Kidney (tissue), 22 donors: ENCODE measurements at places on chromosomes 2 and 18.

DNA sequence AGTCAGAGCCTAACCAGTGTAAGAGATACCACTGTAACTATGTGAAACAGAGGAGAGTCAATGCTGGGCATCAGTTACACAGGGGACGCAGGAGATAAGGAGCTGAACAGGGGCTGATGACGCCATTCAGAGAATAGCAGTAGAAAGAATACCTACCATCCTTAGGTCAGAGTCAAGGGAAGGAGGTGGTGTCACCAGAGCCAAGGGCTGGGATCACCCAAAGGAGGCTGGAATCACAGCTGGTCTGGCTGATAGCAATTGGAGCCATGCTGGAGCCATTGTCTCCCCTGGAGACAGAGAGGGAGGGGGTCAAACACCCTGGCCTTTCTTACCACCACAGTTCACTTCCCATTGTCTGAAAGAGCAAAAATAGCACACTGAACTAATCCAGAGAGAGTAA lies 37.3 kb upstream of the C18orf32 start:
- no peaks in the 10 kb centered on the region for H3K4me1 ChIP-seq
- H3K27ac ChIP-seq = no peak overlapping the region
- no peak overlapping the region for H3K4me3 ChIP-seq
- no peaks in the 10 kb centered on the region for H3K36me3 ChIP-seq

DNA sequence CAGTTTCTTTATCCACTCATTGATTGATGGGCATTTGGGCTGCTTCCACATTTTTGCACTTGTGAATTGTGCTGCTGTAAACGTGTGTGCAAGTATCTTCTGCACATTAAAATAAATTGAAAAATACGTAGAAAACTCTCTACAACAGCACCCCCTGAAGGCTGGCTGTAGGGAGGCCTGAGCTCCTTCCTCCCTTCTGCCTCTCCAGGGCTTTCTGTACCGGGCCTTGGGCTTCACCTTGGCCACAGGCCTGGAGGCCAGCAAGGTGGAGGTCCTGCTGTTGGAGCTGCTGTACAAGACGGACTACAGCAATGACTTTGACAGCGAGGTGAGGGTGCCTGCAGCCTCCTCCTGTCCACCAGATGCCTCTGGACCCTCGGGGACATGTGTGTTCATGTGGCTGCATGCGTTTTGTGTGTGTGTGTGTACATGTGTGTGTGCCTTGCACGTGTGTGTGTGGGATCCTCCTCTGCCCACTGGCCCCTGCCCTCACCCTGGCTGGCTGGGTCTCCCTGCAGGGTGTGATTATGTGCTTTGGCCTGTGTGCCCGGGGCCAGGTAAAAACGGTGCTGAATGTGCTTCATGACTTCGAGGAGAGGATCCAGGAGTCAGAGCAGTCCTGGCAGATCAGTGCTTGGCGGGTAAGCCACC lies 29.2 kb downstream of the MROH2A start:
- H3K4me1 ChIP-seq = no peaks in the 10 kb centered on the region
- no peak for DNase-seq
- no peaks in the 10 kb centered on the region for H3K36me3 ChIP-seq

GRCh38 chr2:105307146-105307545 lies 22.4 kb downstream of the TGFBRAP1 start:
- H3K4me3 ChIP-seq = no peak overlapping the region
- DNase-seq = no peak
- H3K27me3 ChIP-seq = no peaks in the 10 kb centered on the region
- H3K36me3 ChIP-seq = peaks cover 11% of the 10 kb centered on the region

DNA sequence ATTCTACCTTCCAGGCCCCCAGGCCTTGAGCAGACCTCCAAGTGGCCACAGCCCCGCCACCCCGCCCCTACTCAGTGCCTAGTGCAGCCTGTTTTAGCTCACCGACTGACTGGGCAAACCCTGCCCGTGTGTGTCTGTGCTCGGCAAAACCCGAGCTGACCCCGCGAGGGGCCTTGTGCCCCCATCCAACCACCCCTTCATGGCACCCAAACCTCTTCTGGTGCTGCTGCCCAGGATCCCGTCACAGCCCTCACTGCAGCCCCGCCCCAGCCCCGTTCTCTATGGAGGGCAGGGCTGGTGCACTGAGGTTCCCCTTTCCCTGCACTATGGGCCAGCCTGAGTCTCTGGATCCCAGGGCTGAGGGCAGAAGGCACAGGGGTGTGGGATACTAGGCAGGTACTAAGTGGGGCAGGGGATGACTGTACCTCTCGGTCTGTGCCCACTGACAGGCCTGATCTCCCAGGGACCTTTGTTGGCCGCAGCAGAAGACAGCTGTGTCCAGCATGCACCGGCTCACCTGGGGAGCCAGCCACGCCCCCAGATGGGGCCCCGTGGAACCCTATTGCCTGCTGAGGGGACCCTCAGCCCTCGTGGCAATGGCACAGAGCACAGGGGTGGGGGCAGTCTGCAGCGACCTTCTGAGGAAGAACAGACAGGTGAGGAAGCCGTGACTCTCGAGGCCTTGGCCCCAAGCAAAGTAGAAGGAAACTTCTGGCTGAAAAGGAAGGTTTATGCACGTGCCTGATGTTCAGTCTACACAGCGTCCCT lies 69.9 kb upstream of the OTOS start:
- H3K36me3 ChIP-seq = no peaks in the 10 kb centered on the region
- no peak overlapping the region for H3K4me3 ChIP-seq
- no peak for DNase-seq
- H3K4me1 ChIP-seq = no peaks in the 10 kb centered on the region

DNA sequence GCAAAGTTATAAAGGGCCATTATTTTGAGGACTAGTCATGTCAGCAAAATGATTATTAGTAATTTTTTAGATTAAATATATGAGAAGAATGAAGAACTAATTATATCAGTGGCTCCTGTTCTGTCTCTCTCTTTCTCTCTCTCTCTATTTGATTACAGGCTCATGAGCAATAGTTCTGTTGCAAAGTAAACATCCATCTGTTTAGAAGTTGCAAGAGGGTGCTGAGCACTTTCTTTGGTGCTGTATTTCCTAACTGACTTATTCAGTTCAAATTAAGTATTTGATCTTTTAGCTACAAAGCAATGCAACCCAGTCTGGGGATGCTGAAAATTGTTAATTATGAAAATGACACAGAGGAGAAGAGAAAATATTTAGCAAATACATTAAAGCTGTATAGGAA lies 408.1 kb upstream of the UBE2E3 start:
- H3K4me1 ChIP-seq = no peaks in the 10 kb centered on the region
- H3K4me3 ChIP-seq = no peak overlapping the region
- no peaks in the 10 kb centered on the region for H3K36me3 ChIP-seq
- no peaks in the 10 kb centered on the region for H3K27me3 ChIP-seq
- no peak for DNase-seq
- H3K27ac ChIP-seq = no peak overlapping the region

GRCh38 chr2:223101340-223102039 lies 49.5 kb downstream of the KCNE4 start:
- no peak overlapping the region for H3K27ac ChIP-seq
- no peak for DNase-seq
- H3K4me1 ChIP-seq = no peaks in the 10 kb centered on the region
- no peaks in the 10 kb centered on the region for H3K27me3 ChIP-seq

GRCh38 chr2:97870396-97870843 lies 125.3 kb downstream of the TMEM131 start:
- no peaks in the 10 kb centered on the region for H3K27me3 ChIP-seq
- no peaks in the 10 kb centered on the region for H3K36me3 ChIP-seq
- H3K4me1 ChIP-seq = peaks cover 14% of the 10 kb centered on the region
- no peak overlapping the region for H3K27ac ChIP-seq

DNA sequence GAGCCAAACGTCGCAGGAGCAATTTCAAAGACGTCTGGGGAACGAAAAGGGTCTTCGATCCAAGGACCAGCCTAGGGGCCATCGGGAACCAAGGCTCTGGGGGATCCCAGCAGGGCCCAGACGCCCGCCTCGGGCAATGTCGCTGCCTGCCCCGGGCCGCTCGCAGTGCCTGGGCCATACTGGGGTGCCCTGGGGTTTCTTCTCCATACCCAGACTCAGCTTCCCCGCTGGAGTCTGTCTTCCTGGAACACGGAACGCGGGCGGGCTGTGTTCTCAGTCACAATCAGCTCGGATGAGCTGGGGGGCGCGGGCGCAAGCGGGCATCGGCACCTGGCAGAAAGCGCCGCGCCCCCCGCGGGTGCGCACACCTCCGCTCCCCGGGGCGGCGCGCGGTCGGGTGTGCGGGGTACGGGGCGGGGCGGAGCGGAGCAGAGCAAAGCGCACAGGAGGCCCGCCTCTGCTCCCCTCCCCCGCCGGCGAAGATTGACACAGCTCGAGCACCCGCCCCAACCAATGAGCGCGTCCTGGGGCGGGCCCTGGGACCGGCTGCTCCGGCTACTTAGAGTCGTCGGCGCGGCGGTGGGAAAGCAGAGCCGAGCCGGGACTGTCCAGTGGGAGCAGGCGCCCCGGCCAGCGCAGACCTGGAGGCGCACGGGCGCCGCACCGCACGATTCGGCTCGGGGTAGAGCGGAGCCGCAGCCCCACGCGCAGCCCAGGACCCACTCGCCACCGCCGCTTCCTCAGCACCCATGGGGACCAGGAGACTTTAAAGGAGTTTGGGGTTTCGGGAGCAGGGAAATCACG lies at the start of gene LRATD1:
Gene LRATD1 (plus strand): TSS at position 585 of the 804 bp plus-strand sequence. CDS start 1,263 bp downstream, outside the sequence.
- peak within 1 kb of the TSS; percentile 28 for H3K27ac ChIP-seq
- peaks cover 8% of the 10 kb centered on the region for H3K27me3 ChIP-seq
- H3K4me3 ChIP-seq = peak within 1 kb of the TSS; percentile 73
- peak; percentile 95 for DNase-seq

GRCh38 chr2:239259173-239259572 lies 141.6 kb downstream of the HDAC4 start:
- no peaks in the 10 kb centered on the region for H3K36me3 ChIP-seq
- H3K27ac ChIP-seq = no peak overlapping the region
- no peaks in the 10 kb centered on the region for H3K4me1 ChIP-seq
- no peak for DNase-seq

- no peak for DNase-seq
- no peak overlapping the region for H3K4me3 ChIP-seq
- no peaks in the 10 kb centered on the region for H3K27me3 ChIP-seq
- H3K4me1 ChIP-seq = no peaks in the 10 kb centered on the region
- H3K36me3 ChIP-seq = no peaks in the 10 kb centered on the region
These were observed 226.4 kb upstream of the SALL3 start for GRCh38 chr18:78753240-78753639.

- H3K4me1 ChIP-seq = no peaks in the 10 kb centered on the region
- no peaks in the 10 kb centered on the region for H3K36me3 ChIP-seq
- no peak overlapping the region for H3K4me3 ChIP-seq
- no peak for DNase-seq
- H3K27ac ChIP-seq = no peak overlapping the region
These were observed 93.2 kb upstream of the DLX2 start for GRCh38 chr2:172195836-172196376.

GRCh38 chr2:20378891-20379519 lies 28.4 kb upstream of the PUM2 start:
- H3K36me3 ChIP-seq = no peaks in the 10 kb centered on the region
- no peaks in the 10 kb centered on the region for H3K4me1 ChIP-seq
- DNase-seq = peak; percentile 72
- H3K27me3 ChIP-seq = no peaks in the 10 kb centered on the region

DNA sequence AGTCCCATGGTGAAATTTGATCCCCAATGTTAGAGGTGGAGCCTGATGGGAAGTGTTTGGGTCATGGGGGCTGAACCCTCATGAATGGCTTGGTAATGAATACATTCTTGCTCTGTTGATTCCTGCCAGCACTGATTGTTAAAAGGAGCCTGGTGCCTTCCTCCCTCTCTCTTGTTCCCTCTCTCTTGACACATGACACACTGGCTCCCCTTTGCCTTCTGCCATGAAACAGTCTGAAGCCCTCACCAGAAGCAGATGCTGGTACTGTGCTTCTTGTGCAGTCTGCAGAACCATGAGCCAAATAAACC lies 30.6 kb upstream of the EPC2 start:
- H3K27me3 ChIP-seq = no peaks in the 10 kb centered on the region
- no peak for DNase-seq
- no peaks in the 10 kb centered on the region for H3K36me3 ChIP-seq
- H3K27ac ChIP-seq = no peak overlapping the region
- H3K4me3 ChIP-seq = no peak overlapping the region

- no peaks in the 10 kb centered on the region for H3K27me3 ChIP-seq
- H3K27ac ChIP-seq = no peak overlapping the region
- H3K4me1 ChIP-seq = no peaks in the 10 kb centered on the region
- no peak for DNase-seq
- H3K4me3 ChIP-seq = no peak overlapping the region
These were observed 758.0 kb upstream of the ZEB2 start for GRCh38 chr2:145277922-145278321.

DNA sequence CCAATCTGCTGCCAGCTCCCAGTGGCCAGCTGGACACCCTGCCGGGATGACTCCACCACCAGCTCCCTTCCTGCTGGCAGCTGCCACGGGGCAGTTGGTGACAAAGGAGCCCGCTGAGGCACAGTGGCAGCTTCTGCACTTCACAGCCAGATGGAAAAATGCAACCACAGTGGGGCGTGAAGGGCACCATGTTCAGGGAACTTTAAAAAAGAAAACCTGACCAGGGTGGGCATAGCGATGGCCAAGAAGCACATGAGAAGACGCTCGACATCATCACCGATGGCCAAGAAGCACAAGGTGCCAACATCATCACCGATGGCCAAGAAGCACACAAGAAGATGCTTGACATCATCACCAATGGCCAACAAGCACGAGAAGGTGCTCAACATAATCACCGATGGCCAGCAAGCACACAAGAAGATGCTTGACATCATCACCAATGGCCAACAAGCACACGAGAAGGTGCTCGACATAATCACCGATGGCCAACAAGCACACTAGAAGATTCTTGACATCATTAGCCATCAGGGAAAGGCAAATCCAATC lies 243.5 kb downstream of the EIPR1 start:
- H3K4me1 ChIP-seq = no peaks in the 10 kb centered on the region
- H3K4me3 ChIP-seq = no peak overlapping the region
- no peaks in the 10 kb centered on the region for H3K36me3 ChIP-seq
- no peak overlapping the region for H3K27ac ChIP-seq

GRCh38 chr2:42853549-42854206 lies 61.3 kb upstream of the HAAO start:
- peak; percentile 47 for DNase-seq
- H3K36me3 ChIP-seq = no peaks in the 10 kb centered on the region
- H3K27me3 ChIP-seq = no peaks in the 10 kb centered on the region
- peaks cover 3% of the 10 kb centered on the region for H3K4me1 ChIP-seq

GRCh38 chr2:99729104-99730025 lies 239.5 kb upstream of the REV1 start:
- no peak overlapping the region for H3K27ac ChIP-seq
- no peaks in the 10 kb centered on the region for H3K27me3 ChIP-seq
- H3K4me1 ChIP-seq = no peaks in the 10 kb centered on the region
- DNase-seq = peak; percentile 38

DNA sequence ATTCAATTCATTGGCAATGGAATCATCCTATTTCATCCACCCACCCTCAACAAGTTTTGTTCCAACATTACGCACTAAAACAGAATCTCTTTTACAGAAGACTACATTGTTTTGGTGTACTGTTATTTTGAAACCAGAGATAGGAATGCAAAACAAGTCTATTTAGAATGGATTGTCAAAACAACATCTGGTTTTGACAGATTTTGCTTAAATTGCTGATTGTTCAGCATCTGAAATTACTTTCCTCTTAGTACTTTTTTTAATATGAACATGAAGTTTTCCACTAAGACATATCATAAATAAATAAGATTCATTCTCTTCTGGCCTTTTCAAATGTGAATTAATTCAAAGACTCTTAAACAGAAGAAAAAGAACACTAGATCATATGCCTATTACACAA lies 323.9 kb upstream of the TFPI start:
- H3K4me3 ChIP-seq = no peak overlapping the region
- H3K4me1 ChIP-seq = no peaks in the 10 kb centered on the region
- H3K36me3 ChIP-seq = no peaks in the 10 kb centered on the region
- DNase-seq = no peak
- H3K27me3 ChIP-seq = no peaks in the 10 kb centered on the region
- no peak overlapping the region for H3K27ac ChIP-seq

GRCh38 chr18:59737776-59738300 lies 40.6 kb upstream of the CCBE1 start:
- H3K27ac ChIP-seq = no peak overlapping the region
- no peak for DNase-seq
- H3K4me1 ChIP-seq = no peaks in the 10 kb centered on the region
- no peak overlapping the region for H3K4me3 ChIP-seq
